ENCODE measurements at places on chromosomes 3 and 15.
A peak's percentile ranks its signal among the peaks of the same experiment; 100 is the strongest.

DNA sequence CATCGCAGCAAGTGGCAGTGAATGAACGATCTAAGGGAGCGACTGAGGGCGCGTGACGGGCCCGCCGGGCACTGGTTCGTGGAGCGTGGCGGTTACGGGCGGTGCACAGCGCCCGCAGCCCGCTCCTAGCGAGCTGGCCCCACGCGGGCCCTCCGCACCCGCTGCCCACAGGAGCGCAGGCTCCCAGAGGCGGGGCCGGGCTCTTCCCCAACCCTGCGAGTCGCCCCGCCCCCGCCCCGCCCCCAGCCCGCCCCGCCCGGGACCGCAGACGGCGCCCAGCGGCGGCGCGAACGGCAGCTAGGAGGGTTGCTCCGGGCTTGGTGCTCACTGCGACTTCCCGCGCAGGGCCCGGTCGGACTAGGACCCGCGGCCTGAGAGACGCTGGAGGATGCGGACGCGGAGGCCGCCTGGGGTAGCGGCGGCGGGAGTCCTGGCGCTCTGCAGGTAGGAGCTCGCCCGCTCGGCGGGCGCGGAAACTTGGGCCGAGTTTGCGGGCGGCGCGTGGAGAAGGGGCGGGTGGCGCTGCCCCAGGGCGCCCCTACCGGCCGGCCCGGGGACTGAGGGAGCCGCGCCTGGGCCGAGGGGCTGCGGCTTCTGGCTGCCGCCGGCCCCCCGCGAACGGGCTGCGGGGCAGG is at the start of gene C15orf39:
C15orf39 (plus strand) TSS at position 267 of the 635 bp plus-strand sequence. CDS start 4,167 bp downstream, outside the sequence.
- DNase-seq, result peak; percentile 74

DNA sequence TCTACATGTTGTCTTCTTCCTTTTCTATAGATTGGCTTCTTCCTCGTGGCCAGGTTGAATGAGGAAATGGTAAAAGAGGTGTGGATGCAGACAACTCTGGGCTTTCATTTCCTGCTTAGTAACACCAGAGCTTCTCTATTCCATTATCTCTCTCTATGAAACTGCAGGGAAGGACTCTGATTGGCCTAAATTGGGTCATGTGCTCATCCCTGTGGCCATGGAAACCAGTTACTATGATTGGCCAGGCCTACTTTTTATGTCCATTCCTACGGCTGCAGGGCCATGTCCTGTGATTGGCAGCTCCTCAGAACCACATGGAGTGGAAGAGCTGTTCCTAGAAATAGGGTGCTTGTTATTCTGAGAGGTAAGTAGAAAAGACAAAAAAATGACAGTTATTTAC is 486.9 kb upstream of the ADAMTS9 start:
- no peak for DNase-seq

- DNase-seq, result no peak
These were observed 83.9 kb upstream of the TGFBR2 start for GRCh38 chr3:30522476-30522875.

- DNase-seq, result no peak
These were observed 68.9 kb downstream of the TM2D3 start for GRCh38 chr15:101583284-101583683.

DNA sequence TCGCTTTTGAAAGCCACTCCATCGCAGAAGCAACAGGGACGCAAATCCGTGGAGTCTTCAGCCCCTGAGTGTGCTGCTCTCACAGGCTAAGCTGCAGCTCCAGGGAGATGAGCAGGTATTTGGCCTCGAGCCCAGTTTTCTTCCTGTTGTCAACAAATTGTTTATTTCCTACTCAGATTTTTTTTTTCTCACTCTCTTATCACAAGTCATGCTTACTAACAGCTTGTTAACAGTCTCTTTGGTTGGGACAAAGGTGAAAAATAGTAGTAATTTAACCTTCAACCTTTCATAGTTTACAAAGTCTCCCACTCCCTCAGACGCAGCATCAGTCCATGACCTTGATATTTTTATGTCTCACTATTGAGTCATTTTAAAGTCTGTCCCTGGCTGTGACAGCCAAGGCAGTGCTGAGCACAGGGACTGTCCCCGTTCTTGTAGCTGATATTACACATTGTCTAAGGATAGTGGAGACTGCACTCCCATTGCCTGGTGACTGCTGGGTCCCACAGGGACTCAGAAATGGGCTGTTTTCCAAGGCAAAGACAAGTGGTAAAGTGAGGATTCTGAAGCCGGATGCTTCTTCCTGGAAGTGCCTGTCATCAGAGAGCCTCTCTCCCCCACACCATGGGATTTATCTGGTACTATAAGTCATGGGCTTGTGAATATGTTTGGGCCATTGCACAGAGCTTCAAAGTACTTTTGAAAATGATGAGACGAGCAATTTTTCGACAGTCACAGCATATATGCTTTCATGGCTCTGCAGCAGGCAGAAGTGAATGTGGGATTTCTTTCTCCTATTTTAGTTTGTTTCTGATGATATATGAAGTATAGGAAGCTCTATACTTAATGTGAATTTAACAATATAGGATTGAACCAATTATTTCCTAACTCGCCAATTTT is 59.8 kb upstream of the UNC13C start:
- no peak for DNase-seq

DNA sequence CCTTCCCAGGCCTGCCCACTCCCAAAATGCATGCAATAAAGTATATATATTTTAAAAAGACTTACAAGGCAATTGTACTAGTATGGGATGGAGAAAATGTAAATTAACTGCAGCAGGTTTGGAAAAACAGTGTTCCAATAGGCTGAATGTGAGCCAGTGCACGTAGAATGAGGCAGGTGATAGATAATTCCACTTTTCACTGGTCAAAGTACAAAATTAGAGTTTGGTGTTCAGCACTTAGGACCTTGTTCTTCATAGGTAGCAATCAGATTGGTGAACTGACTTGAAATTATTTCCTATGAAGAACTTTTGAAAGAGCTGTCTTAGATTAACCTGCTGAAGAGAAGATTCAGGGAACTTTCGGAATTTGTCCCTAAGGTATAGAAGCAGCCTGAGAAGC is 1.9 kb downstream of the WDR48 start:
- DNase-seq, result no peak

DNA sequence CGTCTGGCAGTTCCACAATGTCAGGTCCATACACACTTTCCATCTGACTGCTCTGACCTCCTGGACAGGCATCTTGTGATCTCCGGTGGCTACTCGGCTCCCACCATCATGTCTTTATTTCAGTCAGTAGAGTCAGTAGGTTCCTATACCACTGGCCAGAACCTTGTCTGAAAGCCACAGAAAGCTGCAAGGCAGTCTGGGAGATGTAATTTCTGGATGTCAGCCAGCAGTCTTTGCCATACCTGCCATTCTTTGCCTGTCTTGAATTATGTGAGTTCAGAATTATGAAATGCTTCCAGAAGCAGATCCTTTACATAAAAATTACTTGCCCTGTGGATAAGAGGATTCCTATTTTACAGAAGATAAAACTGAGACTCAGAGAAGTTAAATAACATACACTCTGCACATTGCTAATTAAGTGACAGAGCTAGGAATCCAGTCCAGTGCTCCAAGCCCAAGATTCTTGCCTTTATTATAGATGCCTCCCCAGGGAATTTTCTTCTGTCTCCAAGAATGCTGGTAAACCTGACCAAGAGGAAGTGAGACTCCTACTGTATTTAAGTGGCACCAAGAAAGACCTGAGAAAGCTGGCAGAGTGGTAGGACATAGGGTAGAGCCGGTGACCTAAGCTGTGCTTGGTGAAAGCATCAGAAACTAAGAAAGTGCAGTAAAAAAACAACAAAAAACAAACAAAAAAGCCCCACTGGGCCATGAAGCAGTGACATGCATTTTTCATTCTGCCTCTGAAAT is 75.6 kb downstream of the IQCH start:
- no peak for DNase-seq

DNA sequence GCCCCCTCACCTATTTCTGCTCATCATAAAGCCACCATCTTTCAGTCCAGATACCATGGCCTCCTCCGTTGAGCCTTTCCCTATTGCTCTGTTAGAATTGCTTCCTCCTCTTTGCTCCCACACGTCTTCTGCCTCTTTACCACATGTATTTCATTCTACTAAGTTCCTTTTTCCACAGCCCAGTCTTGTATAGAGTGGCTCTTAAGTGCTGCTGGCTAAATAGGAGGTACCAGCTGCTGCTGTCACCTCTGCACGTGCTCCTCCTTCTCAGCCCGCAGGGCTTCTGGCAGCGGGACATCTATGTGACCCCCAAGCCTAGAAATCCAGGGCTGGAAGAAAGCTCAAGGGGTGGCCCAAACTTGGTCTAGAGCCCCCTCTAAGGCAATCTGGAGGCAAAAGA is 38.8 kb upstream of the PLXND1 start:
- DNase-seq, result no peak

DNA sequence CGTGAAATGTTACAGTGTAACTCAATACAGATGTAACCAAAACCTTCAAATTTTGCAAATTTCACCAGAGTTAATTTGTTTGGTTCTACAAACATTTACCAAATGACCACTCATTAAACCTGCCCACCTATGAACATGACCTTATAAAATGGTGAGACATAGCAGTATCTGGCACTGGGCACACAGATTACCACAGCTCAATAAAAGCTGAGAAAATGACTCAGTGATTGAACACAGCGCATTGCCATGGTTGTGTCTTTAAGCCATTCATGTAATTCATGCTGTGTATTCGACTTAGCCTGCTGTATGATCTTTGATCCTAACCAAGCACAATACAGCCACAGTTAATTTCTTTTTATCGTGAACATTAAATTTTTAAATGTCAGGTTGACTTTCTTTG is 11.3 kb downstream of the PPARG start:
- DNase-seq, result no peak

- no peak for DNase-seq
These were observed 614.2 kb downstream of the CADM2 start for GRCh38 chr3:85572978-85573377.

GRCh38 chr3:81872566-81872965 is 111.1 kb upstream of the GBE1 start:
- DNase-seq, result no peak

GRCh38 chr3:43086460-43087165 is 19.3 kb downstream of the POMGNT2 start:
- DNase-seq, result no peak

- no peak for DNase-seq
These were observed 43.4 kb upstream of the PRTG start for GRCh38 chr15:55786341-55786740.

- DNase-seq, result no peak
These were observed 10.7 kb upstream of the SLC15A2 start for GRCh38 chr3:121883507-121883906.

GRCh38 chr3:183981990-183982644 is 35.6 kb downstream of the ABCC5 start:
- no peak for DNase-seq

- no peak for DNase-seq
These were observed 828.6 kb upstream of the NR2F2 start for GRCh38 chr15:95501865-95502264.

- no peak for DNase-seq
These were observed 77.1 kb downstream of the USP13 start for GRCh38 chr3:179729981-179730380.

DNA sequence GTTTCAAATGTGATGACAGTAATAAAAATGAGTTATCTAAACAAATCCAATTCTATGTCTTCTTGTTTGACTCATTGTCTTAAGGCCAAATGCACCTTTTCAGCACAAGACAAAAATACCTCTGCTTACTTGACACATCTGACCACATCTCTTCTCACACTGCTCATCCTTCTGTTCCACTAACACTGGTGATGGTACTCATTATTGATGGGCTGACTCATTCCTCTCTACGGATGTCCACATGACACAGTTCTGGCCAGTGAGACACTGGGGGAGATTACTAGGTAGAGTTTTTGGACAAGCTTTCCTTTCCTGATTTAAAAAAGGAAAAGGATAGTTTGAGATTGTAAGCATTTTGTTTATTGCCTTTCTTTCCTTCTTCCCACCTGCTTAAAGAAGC is 410.6 kb upstream of the THRB start:
- DNase-seq, result no peak

- no peak for DNase-seq
These were observed 89.4 kb downstream of the CD47 start for GRCh38 chr3:108001457-108001856.

- DNase-seq, result no peak
These were observed 185.3 kb downstream of the KCNAB1 start for GRCh38 chr3:156305672-156306071.

GRCh38 chr3:120524171-120524923 is 71.8 kb upstream of the NDUFB4 start:
- DNase-seq, result no peak

GRCh38 chr3:130627143-130627855 is 110.3 kb downstream of the COL6A6 start:
- DNase-seq, result no peak

GRCh38 chr3:15637131-15637951 is 35.8 kb downstream of the BTD start:
- DNase-seq, result no peak

DNA sequence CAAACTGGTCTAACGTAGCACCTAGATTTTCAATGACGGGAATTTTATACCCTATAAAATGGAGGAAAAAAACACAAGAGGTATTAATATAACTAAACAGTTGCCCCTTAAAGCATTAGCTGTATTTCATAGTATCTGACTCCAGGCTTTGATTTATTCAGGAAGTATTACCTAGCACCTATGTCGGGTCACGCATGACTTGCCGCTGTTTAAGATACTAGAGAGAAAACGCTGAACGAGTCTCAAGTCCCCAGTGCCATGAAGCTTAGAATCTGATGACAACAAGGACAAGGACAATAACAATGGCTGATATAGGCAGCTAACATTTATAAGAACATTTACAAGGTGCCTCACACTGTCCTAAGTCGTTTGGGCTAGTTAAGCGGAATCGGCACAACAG is 1.9 kb downstream of the SNRPA1 start:
- DNase-seq, result no peak

DNA sequence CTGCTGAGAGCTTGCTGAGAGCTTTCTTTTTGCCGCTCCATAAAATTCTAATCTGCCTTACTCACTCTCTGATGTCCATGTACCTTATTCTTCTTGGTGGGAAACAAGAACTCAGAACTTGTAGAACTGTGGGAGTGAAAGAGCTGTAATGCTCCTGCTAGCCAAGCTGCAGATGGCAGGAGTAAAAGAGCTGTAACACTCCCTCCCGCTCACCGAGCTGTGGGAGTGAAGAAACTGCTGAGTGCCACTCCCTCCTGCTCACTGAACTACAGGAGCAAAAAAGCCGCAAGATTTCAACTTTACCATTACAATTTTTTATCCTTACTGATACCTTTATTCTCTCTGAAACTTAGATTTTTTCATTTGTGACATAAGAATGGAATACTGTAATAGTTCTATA is 199.1 kb downstream of the SI start:
- no peak for DNase-seq

GRCh38 chr3:4681301-4681700 is 188.2 kb downstream of the ITPR1 start:
- DNase-seq, result no peak

- DNase-seq, result no peak
These were observed 74.0 kb upstream of the CTNNB1 start for GRCh38 chr3:41125258-41125657.
